ENCODE measurements at places on chromosomes 12 and 14. TPM values are rescaled to one million over a fixed set of nuclear protein-coding genes. Genes with fewer than 3 reads are reported as not detected.

GRCh38 chr14:69580009-69580577 is 5.4 kb upstream of the CCDC177 start:
- DNase-seq = no peak

DNA sequence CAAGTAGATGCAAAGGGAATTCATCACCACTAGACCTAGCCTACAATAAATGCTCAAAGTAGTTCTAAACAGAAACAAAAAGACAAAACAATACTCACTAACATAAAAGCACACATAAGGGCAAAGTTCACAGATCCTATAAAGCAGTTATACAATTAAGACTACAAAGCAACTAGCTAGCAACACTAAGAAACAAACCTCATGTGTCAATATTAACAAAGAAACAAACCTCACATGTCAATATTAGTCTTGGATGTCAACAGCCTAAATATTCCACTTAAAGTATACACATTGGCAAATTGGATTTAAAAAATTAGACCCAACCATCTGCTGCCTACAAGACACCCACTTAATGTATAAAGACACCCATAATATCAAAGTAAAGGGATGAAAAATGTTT is 152.7 kb downstream of the KCNK10 start:
- no peak for DNase-seq

DNA sequence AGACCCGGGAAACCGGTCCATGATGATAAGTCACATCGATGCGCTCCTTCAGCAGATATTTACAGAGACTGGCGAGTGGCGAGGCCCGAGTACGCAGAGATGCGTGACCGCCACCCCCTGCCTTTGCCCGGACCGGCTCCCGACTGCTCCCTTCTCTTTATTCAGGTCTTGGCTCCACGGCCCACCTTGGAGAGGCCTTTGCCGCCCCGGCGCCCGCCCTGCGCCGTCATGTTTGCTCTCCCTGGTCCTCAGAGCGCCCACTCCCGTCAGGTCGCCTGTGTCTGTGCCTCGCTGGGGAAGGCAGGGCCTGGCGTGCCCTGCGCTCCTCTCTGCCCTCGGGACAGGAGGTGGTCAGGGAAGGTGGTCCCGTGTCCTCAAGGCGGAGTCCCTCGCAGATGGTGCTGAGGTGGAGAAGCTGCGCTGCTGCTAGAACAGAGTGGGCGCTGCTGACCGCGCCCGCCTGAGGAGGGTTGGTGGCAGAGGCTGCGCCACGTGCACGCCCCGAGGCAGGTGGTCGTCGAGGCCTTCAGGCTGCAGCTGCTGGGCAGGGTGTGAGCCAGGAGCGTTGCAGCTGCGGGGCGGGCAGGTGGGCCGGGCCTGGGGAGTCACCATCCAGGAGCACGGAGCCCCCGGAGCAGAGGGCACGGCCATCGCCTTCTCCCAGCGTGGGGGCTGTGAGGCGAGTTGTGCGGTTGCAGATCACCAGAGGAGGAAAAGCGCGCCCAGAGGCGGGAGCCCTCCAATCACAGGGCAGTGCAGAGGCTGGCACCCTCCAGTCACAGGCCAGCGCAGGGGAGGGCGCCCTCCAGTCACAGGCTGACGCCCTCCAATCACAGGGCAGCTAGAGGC is 27.2 kb downstream of the DDX51 start:
- DNase-seq = peak; percentile 59

Gene EFS
- 10.4 TPM for total RNA-seq

DNA sequence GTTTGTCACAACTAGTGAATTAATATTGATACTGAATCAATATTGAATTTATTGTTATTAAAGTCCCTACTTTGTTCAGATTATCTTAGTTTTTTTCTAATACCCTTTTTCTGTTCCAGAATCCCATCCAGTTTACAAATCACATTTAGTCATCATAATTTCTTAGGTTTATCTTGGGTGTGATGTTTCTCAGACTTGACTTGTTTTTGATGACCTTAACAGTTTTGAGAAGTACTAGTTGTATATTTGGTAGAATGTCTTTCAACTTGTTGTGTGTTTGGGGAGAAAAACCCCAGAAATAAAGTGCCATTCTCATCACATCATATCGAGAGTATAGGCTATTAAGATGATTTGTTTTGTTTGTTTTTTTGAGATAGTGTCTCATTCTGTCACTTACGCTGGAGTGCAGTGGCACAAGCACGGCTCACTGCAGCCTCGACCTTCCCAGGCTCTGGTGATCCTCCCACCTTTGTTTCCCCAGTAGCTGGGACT is 19.5 kb downstream of the MRPS35 start:
- DNase-seq = no peak

Gene LTBP2
- total RNA-seq = 117 TPM

Gene CPNE6
- total RNA-seq = not detected

GRCh38 chr14:33499687-33500086 is 451.2 kb downstream of the EGLN3 start:
- DNase-seq = no peak

GRCh38 chr14:25607192-25607591 is 557.2 kb upstream of the STXBP6 start:
- no peak for DNase-seq

- no peak for DNase-seq
Observed at GRCh38 chr12:52260361-52261207, 13.9 kb upstream of the KRT86 start.

GRCh38 chr12:118750666-118751065 is 230.7 kb upstream of the SRRM4 start:
- no peak for DNase-seq

Gene SLC17A8
- total RNA-seq = 0.14 TPM

- no peak for DNase-seq
Observed at GRCh38 chr14:30813216-30813615, 61.1 kb upstream of the COCH start.

DNA sequence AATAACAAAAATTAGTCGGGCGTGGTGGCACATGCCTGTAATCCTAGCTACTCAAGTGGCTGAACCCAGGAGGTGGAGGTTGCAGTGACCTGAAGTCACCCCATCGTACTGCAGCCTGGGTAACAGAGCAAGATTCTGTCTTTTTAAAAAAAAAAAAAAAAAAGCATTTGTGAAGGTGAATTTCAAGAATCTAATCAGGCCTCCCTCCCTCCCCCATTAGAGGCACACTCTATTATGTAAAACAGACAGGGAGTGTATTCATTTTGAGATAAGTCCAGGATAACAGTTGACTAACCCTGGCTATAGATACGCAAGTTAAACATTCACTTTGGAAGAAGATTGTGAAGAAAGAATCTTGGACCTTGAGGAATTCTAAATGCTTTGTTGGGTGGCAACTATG is 2.9 kb downstream of the RESF1 start:
- no peak for DNase-seq

Gene KLHDC1
- total RNA-seq = 7.6 TPM

DNA sequence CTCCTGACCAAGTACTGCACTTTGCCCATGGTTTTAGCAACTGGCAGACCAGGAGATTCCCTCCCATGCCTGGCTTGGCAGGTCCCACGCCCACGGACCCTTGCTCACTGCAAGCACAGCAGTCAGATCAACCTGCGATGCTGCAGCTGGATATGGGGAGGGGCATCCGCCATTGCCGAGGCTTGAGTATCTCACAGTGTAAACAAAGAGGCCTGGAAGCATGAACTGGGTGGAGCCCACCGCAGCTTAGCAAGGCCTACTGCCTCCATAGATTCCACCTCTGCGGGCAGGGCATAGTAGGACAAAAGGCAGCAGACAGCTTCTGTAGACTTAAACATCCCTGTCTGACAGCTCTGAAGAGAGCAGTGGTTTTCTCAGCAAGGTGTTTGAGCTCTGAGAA is 479.8 kb downstream of the FUT8 start:
- no peak for DNase-seq

Gene MANSC1
- total RNA-seq = 26.4 TPM

Gene TNS2
- 232 TPM for total RNA-seq

DNA sequence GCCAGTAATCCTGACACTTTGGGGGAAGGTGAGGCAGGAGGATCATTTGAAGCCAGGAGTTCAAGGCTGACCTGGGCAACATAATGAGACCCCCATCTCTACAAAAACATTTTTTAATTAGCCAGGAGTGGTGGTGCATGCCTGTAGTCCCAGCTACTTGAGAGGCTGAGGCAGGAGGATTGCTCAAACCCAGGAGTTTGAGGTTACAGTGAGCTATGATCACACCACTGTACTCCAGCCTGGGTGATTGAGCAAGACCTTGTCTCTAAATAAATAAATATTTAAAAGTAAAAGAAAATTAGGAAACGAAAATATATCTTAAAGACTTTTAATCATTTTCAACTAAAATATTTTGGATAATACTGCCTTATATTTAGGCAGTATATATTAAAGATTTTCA is 25.9 kb downstream of the CKB start:
- no peak for DNase-seq

GRCh38 chr12:75444429-75445136 is 36.0 kb upstream of the GLIPR1 start:
- DNase-seq = no peak

DNA sequence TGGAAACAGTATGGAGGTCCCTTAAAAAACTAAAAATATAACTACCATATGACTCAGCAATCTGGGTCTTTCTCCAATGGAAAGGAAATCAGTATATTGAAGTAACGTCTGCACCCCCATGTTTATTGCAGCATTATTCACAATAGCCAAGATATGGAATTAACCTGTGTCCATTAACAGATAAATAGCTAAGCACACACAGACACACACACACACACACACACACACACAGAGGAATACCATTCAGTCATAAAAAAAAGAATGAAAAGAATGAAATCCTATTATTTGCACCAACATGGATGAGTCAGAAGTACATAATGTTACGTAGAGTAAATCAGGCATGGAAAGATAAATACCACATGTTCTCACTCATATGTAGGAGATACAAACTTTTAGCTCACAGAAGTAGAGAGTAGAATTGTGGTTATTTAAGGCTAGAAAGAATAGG is 4.7 kb downstream of the KLRK1 start:
- DNase-seq = no peak

- DNase-seq = no peak
Observed at GRCh38 chr14:77623201-77623600, 6.8 kb upstream of the SPTLC2 start.

DNA sequence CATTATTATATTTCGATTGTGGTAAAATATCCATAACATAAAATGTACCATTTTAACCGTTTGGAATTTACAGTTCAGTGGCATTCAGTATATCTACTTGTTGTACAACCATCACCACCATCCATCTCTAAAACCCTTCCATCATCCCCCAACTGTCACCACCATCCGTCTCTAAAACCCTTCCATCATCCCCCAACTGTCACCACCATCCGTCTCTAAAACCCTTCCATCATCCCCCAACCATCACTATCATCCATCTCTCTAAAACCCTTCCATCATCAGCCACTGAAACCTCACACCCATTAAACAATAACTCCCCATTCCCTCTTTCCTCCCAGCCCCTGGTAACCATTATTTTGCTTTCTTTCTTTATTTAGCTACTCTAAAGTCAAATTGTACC is 144.2 kb upstream of the EEA1 start:
- DNase-seq = no peak

Measured in upper lobe of right lung (tissue), 1 donor.